T47D (cell line): ENCODE measurements at places on chromosomes 4 and X.

DNA sequence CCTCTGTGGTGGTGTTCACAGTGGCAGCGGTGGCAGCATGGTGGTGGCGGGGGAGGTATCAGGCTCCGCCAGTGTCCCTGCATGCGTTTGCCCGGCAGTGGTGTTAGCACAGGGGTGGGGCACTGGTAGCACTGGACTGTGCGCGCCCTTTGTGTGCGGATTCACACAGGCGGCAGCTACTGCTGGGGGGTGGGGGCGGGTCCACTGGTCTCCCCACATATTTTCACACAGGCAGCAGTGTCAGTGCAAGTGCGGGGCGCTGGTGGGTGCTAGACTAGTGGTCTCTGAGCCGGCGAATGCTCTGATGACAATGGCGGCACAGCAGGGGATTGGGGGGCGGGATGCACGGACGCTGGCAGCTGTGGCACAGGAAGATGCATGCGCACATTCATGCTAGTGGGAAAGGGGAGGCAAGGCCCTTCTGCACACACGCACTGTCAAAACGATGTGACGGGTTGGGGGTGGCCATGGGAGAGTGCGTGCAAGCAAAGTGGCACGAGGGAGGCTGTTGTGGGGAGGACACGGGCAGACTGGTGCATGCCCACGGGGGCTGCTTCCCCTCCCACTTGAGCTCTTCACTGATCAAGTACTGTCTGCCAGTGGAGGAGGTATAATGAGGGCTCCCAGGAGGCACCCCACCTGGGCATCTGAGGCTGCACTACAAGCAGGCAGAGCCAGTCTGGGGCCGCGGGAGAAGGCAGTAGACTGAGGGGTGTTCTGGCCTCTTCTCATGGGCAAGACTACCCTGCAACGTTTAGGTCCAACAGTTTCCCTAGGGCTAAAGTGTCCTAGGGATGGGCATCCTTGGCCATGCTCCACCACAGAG lies 53.0 kb downstream of the POF1B start:
- DNase-seq = no peak

- DNase-seq = no peak
Measured at GRCh38 chrX:63418211-63418610, 67.1 kb upstream of the SPIN4 start.

DNA sequence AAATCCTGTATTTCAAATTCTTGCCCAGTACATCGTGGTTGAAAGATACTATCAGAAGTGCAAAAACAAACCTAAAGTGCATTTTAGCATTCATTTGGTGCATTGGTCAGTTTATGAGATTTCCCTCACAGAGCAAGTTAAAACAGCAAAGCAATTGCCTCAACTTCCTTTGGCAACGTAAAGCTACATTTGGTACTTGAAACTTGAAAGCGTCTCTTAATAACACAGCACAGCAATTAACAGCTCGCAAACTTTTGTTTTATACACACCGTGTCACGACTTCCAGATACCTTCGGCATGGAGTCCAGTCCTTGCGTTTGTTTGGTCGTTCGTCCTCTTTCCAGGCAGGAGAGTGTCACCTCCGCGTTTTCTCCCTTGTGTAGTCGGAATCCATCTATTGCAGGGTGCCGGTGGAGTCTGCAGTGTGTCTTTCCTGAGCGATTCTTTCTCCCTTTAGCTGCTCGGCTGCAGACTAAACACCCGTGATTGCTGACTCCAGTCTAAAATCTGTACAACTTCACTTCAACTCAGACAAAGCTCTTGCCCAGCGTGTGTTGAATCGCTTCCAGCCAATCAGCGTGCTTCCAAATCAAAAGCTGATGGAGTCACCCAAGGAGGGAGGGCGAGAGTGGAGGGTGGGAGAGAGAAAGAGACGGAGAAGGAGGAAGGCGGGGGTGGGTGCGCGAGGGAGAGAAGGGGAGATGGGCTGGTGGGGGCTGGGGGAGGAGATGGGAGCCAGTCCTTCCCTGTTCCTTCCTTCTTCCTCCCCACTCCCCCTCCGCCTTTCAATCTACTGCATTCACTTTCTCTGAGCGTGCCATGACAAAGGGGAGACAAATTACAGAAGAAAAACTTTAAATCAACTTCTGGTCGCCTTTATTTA lies at the start of gene PCDH18:
TSS of gene PCDH18 (minus strand) at position 509 of the 883 bp plus-strand sequence. CDS start at position 103, 406 bp downstream.
- peak; percentile 65 for DNase-seq

DNA sequence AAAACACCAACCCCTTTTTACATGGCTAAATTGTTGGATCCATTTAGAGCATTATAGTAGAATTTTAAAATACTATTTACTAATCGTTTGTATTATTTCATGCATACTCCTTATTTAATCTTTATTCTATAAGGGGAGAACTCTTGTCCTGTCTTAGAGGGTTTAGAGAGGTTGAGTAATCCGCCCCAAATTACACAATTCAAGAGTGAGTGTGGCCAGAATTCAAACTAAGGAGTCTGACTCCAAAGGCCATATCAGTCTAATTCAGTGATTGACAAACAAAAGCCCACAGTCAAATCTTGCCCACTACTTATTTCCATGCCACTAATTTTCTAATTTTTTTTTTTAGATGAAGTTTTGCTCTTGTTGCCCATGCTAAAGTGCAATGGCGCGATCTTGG lies 33.7 kb upstream of the NEIL3 start:
- no peak for DNase-seq

- DNase-seq = no peak
Measured at GRCh38 chr4:45442466-45442865, 681.4 kb downstream of the GABRG1 start.

DNA sequence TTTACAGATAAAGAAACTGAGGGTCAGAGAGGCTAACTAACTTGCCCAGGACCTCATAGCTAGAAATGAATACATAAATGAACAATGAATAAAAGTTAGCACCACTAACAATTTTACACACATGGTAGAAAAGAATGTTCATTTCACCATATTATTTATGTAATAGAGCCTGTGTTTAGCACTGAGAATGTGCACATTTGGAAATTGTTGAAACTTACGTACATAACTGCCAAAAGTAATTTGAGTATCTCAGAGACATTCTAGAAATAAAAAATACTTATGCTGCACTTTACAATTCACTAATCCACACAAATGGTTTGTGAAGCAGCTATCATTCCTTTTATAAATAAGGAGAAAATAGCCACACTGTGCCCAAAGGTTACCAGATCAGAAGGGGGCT lies 9.9 kb downstream of the CASK start:
- DNase-seq = no peak

DNA sequence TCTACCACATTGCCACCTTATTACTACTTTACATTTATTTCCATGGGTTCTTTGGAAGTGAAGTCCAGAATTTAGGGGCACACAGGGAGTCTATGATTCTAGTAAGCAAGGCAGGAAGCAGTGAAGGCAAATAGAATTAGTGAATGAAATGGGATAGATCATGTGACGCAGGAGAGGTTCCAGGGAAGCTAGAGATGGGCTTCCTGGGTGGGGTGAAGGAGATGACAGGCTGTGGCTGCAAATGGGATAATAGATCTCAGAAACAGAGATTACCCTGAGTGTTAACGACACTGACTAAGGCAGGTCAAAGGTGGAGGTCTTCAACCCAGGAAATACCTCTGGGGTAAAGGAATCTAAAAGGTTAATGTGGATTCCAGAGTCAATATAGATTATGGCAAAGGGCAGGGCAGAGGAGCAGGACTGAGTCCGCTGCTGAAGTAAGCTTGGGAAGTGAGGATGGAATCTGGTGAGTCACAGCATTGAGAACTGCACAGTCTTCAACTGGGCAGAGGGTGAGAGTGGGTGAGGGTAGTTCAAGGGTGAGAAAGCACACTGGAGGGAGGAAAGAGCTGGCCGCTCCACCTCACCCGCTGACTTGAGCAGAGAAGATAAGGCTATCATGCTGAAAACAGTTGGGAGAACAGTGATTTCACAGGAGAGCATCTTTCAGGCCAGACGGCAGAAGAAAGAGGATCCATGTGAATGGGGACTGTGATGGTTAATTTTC lies 70.8 kb downstream of the ANXA3 start:
- no peak for DNase-seq

DNA sequence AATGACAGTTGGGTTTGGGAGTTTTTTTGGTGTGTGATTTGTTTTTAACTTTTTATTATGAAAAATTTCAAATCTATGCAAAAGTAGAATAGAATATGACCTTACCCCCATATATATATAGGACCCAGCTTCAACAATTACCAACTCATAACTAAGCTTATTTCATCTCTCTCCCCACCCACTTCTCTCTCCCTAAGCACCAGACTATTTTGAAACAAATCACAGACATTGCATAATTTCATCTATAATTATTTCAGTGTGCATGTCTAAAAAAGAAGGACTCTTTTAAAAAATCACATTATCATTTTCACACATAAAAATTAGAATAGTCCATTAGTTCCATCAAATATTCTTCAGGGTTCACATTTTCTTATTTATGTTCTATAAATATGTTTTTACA lies 28.3 kb upstream of the NKX6-1 start:
- DNase-seq = no peak
